NCI-H1105 treated with DMSO at 0.1 percent for 48 hours (cell line): ENCODE measurements at places on chromosomes 2 and 18.

DNA sequence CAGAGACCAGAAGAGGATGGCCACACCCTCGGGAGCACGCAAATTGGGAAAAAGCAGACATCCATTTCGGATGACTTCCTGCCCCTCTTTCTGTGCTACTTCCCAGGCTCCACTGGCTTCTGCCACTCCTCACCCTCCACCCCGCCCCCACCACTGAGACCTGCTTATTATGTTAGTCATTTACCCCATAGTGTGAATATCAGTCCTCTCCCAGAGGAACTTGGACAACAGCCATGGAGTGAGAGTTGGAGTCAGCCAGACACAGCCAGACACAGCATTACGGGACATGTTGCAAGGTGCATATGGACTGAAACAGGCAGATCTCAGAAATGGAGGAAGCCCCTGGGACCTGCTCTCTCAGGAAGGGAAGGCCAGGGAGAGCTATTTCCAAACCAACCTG is 51.8 kb downstream of the CTIF start:
- no peak for DNase-seq

DNA sequence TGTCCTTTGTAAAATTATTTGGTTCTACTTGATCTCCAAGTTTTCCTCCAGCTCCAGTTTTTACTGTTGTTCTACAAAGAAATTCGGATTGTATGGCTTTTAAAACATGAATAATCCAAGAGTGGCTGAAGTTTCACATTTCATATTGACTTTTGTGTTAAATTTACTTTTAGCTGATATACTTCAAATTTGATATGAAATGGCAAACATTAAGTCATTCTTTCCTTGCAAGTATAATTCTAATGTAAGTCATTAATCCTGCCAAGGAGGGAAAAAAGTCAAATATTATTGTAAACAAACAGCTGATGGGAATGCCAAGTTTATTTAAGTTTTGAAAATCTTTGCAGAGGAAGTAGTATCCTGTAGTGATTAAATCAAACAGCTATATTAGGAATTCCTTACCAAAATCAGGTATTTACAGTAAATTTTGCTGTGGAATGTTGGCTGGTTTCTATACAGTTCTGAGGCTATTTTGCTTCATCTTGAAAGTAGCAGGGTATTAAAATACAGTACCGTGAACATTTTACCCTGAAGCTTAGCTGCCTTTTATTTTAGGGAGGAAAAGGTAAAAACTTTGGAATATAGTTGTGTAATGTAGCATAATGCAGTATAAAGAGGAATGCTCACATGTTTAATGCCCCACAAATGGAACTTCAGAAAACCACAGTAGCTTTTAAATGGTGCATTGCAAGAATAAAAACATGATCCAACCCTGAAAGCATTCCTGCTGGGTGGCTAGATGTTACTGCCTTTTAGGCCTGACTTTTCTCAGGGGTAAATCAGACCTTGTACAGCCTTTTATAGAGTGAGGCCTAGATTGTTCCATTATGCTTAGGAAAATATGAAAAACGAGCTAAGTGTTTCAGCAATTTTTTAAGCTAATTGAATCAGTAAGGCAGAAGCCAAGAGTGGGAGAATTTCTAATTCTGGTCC is 62.7 kb upstream of the NT5C1B start:
- no peak for DNase-seq

- DNase-seq = no peak
Observed at GRCh38 chr2:71880846-71881610, 266.6 kb downstream of the CYP26B1 start.

DNA sequence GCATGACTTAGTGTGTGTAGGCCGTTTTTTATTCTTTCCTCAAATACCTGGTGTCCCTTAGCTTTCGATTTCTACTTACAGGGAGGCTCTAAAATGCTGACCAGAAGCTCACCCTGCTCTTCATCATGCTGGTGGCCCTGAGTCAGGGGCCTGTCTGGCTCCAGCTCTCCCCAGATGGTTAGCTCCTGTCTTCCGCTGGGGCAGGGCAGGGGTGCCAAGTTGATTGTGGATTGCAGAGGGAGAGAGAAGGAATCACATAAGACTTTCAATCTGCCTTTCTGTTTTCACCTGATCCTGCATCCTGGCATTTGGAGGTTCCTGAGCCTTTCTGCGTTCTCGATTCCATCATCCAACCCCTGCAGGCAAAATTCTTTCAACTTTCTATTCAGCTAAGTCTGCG is 4.2 kb downstream of the CIB4 start:
- no peak for DNase-seq

DNA sequence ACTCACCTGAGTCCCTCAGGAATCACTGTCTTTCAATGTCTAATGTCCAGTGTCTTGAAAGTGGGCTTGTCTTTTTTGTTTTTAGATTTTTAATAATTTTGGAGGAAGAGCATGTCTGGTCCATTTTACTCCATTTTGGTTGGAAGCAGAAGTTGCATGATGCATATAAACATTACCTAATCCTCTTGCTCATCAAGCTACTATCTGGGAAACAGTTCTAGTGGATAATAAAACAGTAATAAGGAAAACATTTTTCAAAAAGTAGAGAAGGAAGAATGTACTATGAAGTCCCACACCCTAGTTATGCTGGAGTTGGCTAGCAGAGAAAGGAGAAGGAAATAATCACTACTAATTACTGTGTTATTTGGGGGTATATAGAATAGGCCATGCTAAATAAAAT is 263.7 kb downstream of the ETAA1 start:
- DNase-seq = no peak

DNA sequence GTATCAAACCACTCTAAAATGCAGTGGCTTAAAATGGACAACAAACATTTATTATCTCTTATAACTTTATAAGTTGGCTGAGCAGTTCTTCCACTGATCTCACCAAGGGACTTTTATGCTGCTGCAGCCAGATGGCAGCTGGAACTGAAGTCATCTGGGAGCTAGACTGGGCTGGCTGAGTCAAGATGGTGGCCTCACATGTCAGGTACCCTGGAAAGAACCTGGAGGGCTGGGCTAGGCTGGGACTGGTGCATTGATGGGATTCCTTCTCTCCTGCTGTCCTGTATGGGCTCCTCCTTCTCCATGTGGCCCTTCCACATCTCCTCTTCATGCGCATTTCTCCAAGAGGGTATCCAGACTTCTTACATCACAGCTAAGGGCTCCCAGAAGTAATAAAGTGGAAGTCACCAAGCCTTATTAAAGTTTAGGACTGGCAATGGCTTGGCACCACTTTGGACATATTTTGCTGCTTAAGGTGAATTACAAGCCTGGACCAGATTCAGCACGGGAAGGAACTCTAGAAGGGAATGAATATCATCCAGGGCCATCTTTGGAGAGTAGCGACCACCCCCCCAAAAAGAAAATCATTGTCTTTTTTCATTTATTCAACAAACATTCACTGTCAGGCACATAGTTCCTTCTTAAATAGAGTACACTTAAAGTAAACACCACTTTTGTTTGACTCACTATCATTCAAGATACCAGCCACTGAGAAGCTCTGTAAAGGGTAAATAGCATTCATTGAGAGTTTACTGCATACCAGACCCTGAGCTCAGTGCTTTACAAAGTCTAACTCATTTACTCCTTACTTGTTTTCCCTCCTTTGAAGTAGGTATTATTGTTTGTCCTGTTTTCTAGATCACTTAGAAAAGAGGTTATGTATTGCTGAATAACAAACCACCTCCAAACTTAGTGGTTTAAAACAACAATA is 138.0 kb downstream of the ZFP36L2 start:
- DNase-seq = no peak
